ENCODE measurements at places on chromosomes 6 and 20. TPM values are rescaled to one million over a fixed set of nuclear protein-coding genes. Genes with fewer than 3 reads are reported as not detected.

GRCh38 chr20:59835448-59836395 lies 97.7 kb downstream of the SYCP2 start:
- H3K4me3 ChIP-seq = no peak overlapping the region
- H3K27me3 ChIP-seq = peaks cover 19% of the 10 kb centered on the region
- H3K27ac ChIP-seq = no peak overlapping the region

DNA sequence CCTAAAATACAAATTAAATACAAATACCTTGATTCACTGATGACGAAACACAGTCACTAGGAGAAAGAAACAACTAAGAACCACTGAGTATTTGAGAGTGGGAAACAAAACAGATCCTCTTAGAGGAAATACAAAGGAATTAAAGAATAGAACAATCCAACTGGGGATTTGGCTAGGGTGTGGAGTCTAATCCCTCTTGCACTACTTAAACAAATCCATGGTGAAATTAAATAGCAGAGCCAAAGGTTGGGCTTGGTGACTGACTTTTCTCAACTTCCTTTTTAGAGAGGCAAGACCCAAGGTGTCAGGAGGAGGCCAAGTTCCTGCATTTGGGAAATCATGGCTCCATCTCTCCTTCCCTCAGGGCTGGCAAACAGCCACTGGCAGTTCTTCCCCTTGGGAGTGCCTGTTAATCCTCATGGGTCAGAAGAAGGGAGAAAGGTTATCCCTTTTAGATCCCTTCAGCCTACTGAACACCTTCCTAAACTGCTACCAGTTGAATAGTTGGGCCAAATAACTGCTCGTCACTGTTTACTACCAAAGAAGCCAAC lies 101.2 kb upstream of the TRAF3IP2 start:
- H3K4me3 ChIP-seq = no peak overlapping the region
- H3K27me3 ChIP-seq = no peaks in the 10 kb centered on the region

DNA sequence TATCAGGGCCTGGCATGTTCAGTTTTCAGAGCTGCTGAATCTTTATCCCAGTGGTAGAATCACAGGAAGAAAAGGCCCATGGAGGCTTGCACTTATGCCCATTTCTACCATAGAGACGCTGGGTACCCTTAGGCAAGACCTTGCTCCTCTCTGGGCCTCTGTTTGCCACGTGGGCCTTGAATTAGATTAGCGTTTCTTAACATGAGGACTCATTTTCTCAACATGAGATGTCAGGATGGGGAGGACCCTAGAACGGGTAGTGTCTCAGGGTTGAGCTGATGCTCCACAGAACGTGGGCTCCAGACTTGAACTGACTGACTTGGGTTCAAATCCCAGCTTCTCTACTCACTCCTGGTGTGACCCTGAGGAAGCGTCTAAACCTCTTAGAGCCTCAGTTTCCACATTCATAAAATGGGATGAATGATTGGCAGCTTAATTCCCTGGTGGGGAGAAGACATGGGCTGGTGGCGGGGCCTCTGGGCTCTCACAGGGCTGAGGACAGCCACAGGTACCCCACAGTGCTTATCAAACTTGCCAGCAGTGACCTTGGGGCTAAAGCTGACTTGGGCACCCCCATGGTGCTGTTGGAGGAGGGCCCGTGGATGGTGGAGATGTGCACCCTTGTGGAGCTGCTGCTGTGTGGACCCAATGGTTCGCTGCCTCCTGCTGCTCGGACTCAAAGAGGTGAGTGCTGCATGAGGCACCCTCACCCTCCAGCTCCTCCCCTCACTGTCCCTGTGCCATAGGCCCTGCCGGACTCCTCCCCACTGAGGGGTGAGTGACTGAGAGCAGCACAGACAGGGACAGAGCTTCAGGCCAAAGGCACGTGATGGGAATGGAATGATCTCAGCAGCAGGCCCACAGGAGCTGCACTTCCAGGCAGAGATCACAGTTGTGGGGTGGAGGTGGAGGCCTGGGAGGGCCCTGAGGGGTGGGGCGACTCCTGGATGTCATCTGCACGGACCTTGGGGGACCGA lies 28.2 kb downstream of the SUN5 start:
- H3K4me3 ChIP-seq = no peak overlapping the region
- peaks cover 8% of the 10 kb centered on the region for H3K36me3 ChIP-seq
- peak overlapping the region; percentile 38 for H3K27ac ChIP-seq

DNA sequence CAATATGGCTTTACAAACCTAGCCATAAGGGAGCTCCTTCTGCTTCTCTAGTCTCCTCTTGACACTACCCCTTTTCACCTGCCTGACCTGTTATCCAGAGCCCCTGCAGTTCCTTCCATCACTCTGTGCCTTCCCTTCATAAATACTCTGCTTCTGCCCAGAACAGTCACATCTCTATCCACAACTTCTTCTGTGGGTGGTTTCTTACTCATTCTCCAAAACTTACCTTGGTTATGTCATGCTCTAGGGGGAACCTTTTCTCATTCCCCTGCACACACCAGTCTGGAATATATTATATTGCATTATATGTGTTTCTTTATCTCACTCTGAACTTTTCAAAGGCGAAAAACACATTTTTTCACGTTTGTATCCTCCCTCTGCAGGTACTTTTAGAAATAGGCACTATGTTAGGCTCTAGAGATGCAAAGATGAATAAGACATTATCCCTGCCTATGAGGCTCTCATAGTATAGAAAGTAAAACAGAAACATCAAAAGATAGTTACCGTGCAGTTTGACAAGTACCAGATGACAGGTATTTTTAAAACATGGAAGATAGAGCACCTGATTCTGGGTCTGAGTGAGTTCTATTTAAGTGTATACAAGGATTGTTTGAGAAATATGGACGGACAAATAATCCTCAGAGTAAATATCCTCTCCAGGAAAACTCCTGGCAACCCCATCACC lies 51.5 kb downstream of the AIG1 start:
- H3K4me3 ChIP-seq = no peak overlapping the region
- peaks cover 3% of the 10 kb centered on the region for H3K4me1 ChIP-seq
- no peaks in the 10 kb centered on the region for H3K27me3 ChIP-seq
- no peaks in the 10 kb centered on the region for H3K36me3 ChIP-seq

Gene TP53INP2
- 2.3 TPM for total RNA-seq

- H3K36me3 ChIP-seq = no peaks in the 10 kb centered on the region
- H3K27me3 ChIP-seq = no peaks in the 10 kb centered on the region
- no peak overlapping the region for H3K4me3 ChIP-seq
- H3K4me1 ChIP-seq = no peaks in the 10 kb centered on the region
- no peak overlapping the region for H3K27ac ChIP-seq
Observed at GRCh38 chr20:8509809-8510208, 377.7 kb downstream of the PLCB1 start.

Gene OXT
- total RNA-seq = not detected

GRCh38 chr6:127456465-127456864 lies 2.7 kb downstream of the KIAA0408 start:
- no peak for DNase-seq
- no peaks in the 10 kb centered on the region for H3K36me3 ChIP-seq
- peaks cover 2% of the 10 kb centered on the region for H3K4me1 ChIP-seq
- no peaks in the 10 kb centered on the region for H3K27me3 ChIP-seq
